ENCODE measurements at places on chromosomes 6 and 20.

GRCh38 chr6:152250127-152250526 is 387.0 kb downstream of the SYNE1 start:
- DNase-seq = no peak

- DNase-seq = no peak
Measured at GRCh38 chr6:104218116-104218515, 641.6 kb downstream of the HACE1 start.

DNA sequence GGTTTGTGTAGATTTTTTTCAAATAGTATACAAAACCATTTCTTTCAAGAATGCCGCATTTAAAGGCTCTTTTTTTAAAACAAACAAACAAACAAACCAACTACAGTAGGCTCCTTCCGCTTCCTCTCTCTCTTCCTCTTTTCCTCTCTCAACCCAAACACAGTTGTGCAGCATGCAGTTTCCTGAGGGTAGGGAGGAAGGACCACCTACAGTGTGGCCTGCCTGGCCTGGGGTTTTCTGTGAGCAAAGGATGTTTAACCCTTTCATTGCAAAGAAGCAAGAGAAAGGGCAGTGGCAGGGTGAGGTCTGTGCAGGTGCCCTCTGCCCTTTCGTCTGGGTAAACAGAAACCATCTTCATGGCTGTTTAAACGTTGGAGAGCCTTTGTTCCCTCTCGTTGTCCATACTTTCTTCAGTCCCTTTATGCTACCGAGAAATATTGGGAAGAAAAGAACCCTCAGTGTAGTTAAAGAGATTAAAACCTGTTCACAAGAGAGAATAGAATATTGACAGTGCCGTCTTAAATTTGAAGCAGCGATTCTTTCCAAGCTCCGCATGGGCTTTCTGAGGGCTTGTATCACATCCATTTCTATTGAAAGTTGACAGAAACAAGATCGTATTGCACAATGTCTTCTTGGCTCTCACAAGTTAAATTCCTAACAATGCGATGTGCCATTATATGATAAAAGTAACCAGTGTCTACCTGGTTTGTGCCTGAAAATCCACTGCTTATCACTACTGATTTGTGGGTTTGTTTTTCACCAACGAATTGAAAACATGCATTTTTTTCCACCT is 215.5 kb upstream of the SNX9 start:
- no peak for DNase-seq

DNA sequence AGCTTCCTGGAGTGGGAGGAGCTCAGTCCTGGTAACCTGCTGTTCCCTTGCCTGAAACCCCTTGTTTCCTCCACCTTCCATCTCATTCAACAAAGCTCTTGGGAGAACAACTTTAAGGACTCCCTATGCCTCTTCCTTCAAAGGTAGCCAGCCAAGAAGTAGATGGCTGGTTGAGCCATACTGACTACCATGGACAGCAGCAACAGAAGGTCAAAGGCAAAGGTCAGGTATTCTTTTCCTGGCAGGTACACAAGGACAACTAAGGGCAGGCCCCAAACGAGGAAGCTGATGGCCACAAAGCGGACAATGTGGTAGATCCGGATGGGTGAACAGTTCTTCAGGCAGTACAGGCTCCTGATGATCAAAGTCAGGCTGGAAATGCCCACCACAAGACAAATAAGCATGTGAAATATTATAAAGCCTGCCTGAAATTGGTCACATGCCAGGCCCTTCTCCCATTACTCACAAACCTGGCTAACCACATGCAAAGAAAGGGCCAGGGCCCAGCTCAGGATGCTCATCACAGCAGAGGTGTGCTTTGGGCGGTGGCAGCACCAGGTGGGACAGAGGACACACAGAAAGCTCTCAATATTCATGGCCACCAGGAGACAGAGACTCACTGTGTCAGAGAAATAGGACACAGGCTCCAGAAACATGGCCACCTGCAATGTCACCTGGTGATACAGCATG is 21.7 kb downstream of the UBD start:
- no peak for DNase-seq

DNA sequence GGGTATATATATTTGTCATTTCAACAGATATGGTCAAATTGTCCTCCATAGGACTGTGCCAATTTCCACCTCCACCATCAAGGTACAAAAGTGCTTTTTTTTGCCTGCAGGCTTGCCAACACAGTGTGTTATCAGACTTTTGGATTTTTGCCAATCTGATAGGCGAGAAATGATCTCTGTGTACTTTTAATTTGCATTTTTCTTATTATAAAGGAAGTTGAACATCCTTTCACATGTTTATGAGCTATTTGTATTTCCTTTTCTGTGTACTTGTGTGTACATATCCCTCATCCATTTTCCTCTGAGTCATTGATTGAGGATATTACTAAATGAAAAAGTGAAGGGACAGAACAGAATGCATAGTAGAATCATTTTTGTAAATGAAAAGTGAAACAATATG is 39.0 kb upstream of the PTPN1 start:
- no peak for DNase-seq

DNA sequence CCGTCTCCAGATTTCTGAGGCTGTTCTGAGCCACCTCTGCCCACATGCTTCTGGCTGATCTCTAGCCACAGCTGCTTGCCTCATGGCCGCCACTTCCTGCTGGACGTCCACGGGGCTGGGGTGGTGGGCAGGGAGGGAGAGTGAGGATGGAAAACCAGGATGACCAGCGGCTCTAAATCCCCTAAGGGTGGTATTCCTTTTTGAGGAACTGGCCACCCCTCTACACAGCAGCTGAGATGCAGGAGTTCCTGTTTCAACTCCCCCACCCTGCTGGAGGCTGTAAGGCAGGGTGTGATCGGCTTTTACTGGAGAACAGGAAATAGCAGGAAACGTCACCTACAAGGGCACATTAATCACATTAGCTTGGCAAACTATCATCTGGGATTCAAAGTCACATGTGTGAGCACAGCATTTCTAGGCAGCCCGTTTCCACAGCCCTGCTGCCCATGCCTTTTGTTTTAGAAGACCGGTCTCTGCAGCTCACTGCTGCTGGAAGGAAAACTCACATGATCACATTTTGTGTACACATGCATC is 181.6 kb upstream of the ECI2 start:
- DNase-seq = no peak
